Motor neuron (in vitro differentiated cells): ENCODE measurements at places on chromosomes 7 and 10. TPM values are rescaled to one million over a fixed set of nuclear protein-coding genes. Genes with fewer than 3 reads are reported as not detected.
A peak's percentile ranks its signal among the peaks of the same experiment; 100 is the strongest.

DNA sequence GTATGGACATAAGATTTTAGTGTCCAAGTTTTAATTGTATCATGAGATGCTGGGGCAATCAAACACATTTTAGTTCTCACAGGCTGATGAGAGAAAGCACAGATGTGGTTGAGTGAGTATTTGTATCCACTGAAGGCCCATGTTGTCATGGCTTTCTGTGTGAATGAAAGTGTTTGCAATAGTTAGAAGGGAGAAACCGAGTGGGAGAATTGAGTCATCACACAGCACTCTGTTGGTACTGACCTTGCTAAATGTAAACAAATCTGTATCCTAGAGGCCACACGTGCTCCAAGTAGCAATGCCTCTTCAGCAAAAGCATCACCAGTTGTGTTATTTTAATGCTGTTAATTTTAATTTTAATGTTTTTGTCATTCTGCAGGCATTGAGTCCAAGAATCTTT, 121.2 kb downstream of the EMX2 start:
- ATAC-seq: peak; percentile 88

GRCh38 chr10:119341459-119342301, 134.3 kb downstream of the GRK5 start:
- peak; percentile 34 for ATAC-seq

GRCh38 chr7:68684246-68684839, 913.9 kb upstream of the AUTS2 start:
- ATAC-seq: no peak

DNA sequence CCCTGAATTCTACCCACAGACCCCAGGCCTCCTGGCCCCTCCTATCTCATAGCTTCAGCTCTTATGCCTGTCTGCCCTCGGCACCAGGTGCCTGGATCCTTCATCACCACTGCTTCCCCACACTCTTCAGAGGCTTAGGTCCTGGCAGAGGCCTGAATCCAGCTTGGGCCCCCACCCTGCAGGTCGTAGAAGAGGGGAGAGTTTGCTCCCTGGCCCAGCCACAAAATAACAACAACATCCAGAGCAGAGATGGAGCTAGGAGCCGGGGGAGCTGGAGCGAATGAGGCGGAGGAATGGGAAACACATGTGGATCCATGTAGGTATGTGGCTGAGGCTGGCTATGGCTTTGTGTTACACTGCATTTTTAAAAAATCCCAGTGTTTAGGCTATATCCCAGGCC, 7.8 kb upstream of the OPN4 start:
- no peak for ATAC-seq

- ATAC-seq: no peak
Measured at GRCh38 chr7:42590771-42591310, 321.0 kb downstream of the C7orf25 start.

DNA sequence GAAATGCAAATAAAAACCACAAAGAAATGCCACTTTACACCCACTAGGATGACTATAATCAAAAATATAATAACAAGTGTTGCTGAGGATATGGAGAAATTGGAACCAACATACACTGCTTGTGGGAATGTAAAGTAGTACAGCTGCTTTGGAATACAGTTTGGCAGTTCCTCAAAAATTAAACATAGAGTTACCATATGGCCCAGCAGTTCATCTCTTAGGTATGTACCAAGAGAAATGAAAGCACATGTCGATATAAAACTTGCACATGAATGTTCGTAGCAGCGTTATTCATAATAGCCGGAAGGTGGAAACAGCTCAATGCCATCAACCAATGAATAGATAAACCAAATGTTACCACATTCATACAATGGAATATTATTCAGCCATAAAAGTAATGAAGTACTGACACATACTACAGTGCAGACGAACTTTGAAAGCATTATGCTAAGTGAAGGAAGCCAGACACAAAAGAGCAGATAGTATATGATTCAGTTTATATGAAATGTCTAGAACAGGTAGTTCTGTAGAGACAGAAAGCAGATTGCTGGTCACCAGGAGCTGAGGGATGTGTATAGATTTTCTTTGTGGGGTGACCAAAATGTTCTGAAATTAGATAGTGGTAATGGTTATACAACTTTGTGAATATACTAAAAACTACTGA, 12.4 kb downstream of the BCAP29 start:
- no peak for ATAC-seq

DNA sequence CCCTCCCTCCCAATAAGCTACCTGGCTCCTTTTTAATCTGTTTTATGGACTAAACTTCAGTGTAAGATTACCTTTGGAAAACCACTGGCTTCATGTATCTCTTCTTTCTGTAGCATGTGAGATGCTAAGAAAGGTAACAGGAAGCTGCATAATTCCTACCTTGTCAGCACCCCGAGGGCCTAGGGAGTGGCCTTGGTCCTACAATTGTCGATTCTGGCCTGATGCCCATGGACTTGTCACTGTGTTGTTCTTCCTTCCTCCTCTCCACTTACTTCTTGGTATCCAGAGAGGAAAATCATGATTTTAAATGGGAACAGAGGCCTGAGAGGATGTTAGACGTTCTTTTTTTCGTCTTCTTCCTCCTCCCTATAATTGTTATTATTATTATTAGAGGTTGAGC, 42.9 kb upstream of the PDZD8 start:
- ATAC-seq: no peak

- no peak for ATAC-seq
Measured at GRCh38 chr10:102118867-102119266, 1.3 kb downstream of the LDB1 start.

- peak; percentile 96 for ATAC-seq
Measured at GRCh38 chr10:62618576-62619412, 185.7 kb upstream of the ADO start.

DNA sequence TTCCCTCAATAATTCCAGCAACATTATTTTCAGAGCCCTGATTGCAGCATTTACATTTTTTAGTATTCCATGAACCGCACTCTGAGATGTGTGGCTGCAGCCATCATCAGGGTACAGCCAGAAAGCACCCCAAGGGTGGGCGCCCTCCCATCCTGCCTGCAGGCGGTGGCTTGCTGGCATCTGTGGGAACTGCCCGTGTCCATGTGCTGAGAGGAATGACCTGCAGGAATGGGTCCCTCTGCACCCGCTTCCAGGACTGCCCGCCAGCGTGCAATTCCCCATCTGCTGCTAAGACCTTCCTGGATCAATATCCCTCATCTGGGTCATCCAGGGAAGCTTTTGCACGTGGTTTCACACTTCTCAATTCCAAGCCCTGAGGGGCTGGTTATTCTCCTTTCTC, 32.8 kb upstream of the NUB1 start:
- no peak for ATAC-seq

- ATAC-seq: no peak
Measured at GRCh38 chr7:12130609-12131008, 80.5 kb upstream of the TMEM106B start.

- ATAC-seq: no peak
Measured at GRCh38 chr10:102007796-102008195, 48.2 kb downstream of the ARMH3 start.

GRCh38 chr7:98760201-98760651, 109.6 kb downstream of the TMEM130 start:
- no peak for ATAC-seq

GRCh38 chr7:113331155-113331898, 213.0 kb upstream of the SMIM30 start:
- peak; percentile 21 for ATAC-seq

- no peak for ATAC-seq
Measured at GRCh38 chr7:33771422-33771821, 133.9 kb upstream of the BMPER start.

DNA sequence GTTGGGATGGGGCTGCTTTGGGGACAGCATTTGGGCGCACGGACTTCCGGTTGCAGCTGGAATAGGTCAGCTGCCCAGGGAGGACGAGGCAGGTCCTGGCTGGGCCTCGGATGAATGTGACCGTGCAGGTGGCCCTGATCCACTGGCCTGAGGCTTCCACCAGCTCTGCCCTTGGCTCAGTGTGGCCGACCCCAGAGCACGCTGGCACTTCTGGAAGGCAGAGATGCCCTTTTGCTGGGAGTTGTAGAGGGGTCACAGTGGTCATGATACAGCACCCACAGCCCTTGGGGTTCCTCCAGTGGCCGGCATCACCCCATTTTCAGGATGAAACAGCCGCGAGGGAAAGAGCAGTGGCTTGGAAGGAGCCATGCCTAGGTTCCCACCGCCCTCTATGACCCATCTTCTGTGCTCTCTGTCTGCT, 19.0 kb downstream of the ADCY1 start:
- no peak for ATAC-seq

- no peak for ATAC-seq
Measured at GRCh38 chr7:2864204-2864985, 20.3 kb upstream of the GNA12 start.

DNA sequence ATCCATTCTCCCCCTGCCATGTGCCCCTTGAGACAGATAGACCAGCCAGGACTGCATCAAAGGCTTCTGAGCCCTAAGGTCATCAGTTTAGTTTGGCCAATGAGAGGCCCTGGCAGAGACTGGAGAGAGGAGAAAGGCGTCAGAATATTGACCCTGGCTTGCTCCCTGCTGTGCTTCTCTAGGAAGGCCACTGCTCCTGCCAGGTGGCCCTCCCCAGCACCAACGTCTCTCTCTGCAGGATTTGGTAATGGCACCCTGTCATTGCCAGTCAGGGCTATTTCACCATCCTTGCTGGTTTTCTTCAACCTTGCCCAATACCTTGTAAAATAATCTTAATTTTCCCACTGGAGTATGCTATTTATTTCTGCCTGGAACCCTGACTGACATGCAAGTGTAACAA, 38.8 kb upstream of the ZRANB1 start:
- no peak for ATAC-seq

- peak; percentile 69 for ATAC-seq
Measured at GRCh38 chr10:69901628-69902505, 100.2 kb downstream of the COL13A1 start.

The SCIN gene
- 0.38 and 0.44 TPM in 2 replicates for total RNA-seq

The FRMD4A gene
- total RNA-seq: 32.6 and 41.0 TPM in 2 replicates

The CPXM2 gene
- 2.4 and 2.6 TPM in 2 replicates for total RNA-seq

The ZMIZ2 gene
- total RNA-seq: 20.2 and 22.9 TPM in 2 replicates

The GHRHR gene
- total RNA-seq: 2.2 TPM in 1 of 2 replicates, not detected in the other

The GNAT3 gene
- 0.25 TPM in 1 of 2 replicates, not detected in the other for total RNA-seq
